Activated CD4-positive, alpha-beta T cell treated with anti-CD3 and anti-CD28 coated beads, Interleukin-10, Interleukin-2, amounts not matched to agents 100 ng/mL and 50 ng/mL, durations not matched to agents 16 hours and 8 hours (primary cell): ENCODE measurements at places on chromosomes 7 and 10.

- no peak for DNase-seq
These were observed 825 bp downstream of the FEZF1 start for GRCh38 chr7:122303531-122304318.

DNA sequence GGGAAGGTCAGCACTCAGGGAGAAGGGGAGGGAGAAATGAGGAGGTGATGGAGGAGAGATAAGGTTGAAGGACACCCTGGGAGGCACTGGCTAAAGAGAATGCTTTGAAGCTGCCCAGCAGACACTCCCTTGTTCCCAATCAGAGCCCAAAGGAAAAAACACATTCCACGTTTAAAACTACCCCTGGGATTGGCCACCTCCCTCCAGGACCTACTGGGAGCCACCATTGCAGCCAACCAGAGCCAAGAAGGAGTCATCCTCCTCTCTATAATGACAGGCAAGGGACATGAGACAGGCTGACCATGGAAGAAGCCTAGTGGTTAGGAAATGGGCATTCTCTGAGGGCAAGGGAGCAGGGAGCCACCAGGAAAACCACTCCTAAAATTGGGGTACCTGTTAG lies 43.8 kb downstream of the MYO1G start:
- no peak for DNase-seq

DNA sequence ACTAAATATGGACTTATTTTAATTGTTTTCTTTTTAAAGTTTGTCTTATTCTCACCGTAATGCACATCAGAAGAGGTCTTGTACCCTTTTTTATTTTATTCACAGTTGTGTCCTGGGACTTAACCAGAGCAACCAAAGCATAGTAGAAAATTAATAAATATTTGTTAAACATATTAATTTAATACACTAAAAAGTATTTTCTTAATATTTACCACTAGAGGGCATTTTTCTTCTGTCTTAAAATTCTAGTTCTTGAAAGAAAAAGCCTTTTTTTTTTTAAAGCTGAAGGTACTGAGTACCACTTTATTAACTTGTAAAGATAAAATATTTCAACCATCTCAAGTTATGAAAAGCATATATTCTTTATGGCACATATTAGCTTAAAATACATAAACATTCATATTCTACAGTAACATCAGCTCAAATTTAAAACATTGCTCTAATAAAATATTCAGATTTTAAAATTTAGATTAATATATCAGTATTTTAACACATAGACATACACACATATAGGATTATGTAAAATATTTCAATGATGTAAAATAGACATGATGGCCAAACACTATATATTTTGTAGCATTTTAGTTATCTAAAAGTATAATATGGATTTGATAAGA lies 260.4 kb downstream of the SEMA3A start:
- no peak for DNase-seq

GRCh38 chr10:118621304-118621942 lies 26.0 kb upstream of the PRLHR start:
- no peak for DNase-seq

- DNase-seq = no peak
These were observed 69.8 kb downstream of the SUGCT start for GRCh38 chr7:40204581-40204980.

- DNase-seq = no peak
These were observed 18.6 kb downstream of the C7orf33 start for GRCh38 chr7:148609045-148609725.

DNA sequence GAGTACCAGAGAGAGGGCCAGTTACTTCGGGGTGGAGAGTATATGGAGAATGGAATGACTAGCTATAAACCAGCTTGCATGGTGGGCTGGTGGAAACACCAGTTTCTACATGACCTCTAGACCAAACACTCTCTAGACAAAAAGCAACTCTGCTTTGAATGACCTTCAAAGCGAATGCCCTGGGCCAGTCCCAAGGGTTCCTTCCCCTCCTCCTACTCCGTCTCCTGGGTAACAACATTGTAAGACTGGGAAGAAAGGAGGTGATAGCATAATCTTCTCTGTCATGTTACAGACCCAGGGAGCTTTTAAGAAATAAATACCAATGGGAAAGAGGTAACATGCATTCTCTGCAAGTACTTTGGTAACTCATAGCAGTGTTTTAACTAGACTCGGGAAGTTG lies 7.4 kb downstream of the HK1 start:
- DNase-seq = no peak

- no peak for DNase-seq
These were observed 224.2 kb downstream of the PLXNA4 start for GRCh38 chr7:132351954-132352499.

DNA sequence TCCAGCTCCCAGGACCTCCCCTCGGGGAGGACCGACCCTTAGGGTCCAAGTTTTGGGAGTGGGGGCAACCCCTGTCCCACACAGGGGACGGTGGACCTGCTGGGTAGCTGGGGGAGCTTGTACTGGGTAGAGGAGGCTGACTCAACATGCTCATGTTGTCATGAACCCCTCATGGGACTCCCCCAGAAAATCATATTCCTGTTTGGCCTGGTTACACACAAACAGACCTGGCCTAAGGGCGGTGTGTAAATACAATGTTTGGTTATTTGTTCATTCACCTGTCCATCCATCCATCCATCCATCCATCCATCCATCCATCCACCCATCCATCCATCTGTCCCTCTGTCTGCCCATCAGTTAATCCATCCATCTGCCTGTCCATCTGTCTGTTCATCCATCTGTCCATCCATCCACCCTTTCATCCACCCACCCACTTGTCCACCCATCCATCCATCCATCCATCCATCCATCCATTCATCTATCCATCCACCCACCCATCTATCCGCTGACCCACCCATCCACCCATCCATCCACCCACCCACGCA lies 92.9 kb downstream of the DNAJB6 start:
- DNase-seq = no peak

- peak; percentile 70 for DNase-seq
These were observed 524.8 kb downstream of the GRM8 start for GRCh38 chr7:126727930-126728391.

DNA sequence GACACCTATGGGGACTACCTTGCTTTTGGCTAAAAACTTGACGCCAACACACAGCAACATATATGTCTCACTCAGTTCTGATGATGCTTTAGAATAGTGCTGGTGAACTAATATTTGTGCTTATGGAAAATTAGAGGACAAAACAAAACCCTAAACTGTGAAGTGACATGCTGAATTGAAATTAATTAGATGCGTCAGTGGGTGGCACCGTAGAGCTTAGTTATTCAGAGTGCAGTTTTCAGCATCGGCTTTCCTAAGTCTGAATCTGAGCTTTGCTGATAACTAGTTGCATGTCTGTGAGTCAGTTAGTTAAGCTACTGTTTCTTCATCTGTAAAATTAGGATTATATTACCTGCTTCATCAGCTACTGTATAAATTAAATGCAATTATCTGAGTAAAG lies 245.0 kb upstream of the SORCS1 start:
- peak; percentile 0 for DNase-seq

DNA sequence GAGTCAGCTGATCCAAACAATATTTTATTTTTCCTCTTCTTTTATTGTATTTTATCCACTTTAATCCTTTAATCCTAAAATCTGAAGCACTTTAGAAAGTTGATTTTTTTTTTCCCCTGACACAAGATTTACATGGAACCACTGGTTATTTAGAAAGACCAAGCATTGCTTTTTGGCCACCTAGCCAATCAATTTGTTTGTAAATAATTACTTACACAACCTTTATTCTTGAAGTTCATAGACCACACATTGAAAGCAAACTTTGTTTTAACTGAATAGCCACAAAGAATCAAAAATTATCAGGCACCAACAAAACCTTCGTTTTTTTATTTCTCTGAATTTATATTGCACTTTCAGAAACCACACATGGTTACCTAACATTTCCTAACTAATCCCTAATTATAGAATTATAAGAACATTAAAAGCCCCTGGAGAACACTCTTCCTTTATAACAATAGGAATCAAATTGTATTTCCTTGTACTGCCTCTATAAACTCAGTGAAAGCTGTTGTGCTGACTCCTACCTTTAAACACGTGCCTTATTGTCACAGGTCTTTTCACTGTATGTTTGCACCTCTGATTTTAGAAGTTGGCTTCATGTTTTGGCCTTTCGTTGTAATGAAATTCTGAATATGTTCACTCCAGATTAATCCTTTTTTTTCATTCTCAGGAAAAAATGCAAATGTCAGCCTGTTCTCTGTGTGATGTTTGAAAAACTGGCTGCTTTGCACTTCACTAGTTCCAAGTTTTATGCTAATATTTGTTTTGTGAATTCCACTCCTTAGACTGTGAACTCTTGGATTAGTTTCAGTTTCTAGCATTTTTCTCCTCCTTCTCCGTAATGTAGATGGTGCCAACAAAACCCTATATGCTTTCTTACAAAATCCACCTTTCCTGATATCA lies 1511.9 kb downstream of the REEP3 start:
- DNase-seq = no peak

DNA sequence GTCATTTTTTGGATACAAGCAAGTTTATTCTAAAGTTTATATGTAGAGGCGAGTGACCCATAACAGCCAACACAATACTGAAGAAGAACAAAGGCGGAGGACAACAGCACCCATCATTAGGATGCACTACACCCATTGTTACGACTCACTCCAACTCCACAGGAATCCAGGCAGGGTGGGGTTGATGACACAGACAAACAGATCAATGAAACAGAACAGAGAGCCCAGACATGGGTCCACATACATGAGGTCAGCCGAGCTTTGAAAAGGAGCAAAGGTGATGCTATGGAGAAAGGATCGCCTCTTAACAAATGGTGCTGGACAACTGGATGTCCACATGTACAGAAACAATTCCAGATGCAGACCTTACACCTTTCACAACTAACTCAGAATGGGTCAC lies 426.4 kb downstream of the PTPRN2 start:
- DNase-seq = no peak

DNA sequence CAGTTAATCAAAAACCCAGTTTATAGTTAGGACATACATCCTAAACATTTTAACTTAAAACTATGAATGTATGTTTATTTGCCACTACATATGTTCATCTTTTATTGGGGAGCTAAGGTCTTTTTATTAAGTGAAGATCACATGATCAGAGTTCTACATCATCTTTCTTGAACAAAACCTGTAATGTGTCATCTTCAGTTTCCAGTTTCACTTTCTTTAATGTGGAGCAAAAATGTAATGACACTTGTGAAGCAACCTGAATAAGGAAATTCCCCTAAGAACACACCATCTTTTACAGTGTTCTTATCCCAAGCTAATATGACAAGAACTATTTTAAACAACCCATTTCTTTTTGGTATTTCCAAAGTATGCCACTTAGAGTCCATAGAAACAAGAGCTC lies 166.7 kb upstream of the BET1 start:
- peak; percentile 8 for DNase-seq
